ENCODE measurements at places on chromosomes 16 and 17. TPM values are rescaled to one million over a fixed set of nuclear protein-coding genes. Genes with fewer than 3 reads are reported as not detected.
A peak's percentile ranks its signal among the peaks of the same experiment; 100 is the strongest.

The EVI2A gene
- total RNA-seq, result 0.63 TPM

The CDH16 gene
- not detected for total RNA-seq

The KRT33A gene
- not detected for total RNA-seq

The SLC16A11 gene
- not detected for total RNA-seq

The C16orf96 gene
- not detected for total RNA-seq

DNA sequence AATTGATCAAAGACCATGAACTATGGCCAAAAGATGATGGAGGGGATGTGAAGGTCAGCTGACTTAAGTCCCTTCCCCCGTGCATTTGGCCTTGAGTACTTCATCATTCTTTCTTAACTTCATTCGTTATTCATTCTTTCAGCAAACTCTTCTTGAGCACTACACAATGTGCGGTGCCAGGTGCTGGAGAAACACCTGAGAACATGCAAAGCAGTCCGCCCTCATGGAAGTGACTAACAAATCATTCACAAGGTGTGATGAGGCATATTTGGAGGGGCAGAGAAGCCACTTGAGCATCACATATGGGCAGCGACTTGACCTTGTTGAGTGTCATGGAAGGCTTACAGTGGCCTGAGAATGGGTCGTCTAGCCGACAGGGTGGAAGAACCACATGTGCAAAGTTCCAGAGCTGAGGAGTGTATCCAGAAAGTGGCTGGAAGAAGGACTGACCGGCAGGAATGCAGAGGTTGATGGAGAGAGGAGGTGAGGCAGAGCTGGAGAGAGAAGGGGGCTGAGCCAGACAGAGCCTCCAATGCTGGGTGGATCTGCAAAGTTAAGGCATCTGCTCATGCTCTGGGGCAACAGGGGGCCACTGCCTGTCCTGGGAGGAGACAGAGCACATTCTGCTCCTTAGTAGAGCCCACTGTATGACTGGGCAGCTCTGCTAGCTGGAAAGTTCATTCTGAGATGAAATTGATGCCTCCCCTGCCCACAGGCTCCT, 25.1 kb upstream of the EIF1 start:
- no peak for DNase-seq

- DNase-seq, result no peak
Measured at GRCh38 chr16:21235199-21235585, 1.7 kb downstream of the ANKS4B start.

DNA sequence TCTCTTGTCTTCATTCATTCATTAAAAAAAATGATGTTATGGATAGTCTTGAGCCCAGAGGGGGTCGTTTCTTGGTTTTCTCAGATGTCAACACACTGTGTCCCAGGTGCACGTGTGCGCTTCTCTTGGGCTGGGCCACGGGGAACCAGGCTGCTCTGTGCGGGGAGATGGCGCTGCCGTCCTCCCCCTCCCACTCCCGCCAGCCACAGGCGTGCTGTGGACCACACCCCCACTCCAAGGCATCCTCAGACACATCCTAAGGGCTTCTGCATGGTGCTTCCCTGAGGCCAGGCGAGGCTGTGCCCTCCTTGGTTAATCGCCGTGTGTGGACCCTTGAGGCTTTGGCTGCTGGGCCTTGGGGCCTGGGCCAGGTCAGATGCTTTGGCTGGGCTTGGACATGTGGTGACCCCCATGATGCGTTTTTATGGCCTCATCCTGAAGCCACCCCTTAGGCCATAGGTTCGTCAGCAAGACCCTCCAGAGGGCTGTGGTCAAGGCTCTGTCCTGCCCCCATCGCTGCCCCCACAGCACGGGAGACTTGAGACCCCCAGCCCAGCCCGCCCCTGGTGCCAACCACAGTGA, 245.7 kb upstream of the CIBAR2 start:
- no peak for DNase-seq

- no peak for DNase-seq
Measured at GRCh38 chr17:13550291-13550690, 51.4 kb downstream of the HS3ST3A1 start.

DNA sequence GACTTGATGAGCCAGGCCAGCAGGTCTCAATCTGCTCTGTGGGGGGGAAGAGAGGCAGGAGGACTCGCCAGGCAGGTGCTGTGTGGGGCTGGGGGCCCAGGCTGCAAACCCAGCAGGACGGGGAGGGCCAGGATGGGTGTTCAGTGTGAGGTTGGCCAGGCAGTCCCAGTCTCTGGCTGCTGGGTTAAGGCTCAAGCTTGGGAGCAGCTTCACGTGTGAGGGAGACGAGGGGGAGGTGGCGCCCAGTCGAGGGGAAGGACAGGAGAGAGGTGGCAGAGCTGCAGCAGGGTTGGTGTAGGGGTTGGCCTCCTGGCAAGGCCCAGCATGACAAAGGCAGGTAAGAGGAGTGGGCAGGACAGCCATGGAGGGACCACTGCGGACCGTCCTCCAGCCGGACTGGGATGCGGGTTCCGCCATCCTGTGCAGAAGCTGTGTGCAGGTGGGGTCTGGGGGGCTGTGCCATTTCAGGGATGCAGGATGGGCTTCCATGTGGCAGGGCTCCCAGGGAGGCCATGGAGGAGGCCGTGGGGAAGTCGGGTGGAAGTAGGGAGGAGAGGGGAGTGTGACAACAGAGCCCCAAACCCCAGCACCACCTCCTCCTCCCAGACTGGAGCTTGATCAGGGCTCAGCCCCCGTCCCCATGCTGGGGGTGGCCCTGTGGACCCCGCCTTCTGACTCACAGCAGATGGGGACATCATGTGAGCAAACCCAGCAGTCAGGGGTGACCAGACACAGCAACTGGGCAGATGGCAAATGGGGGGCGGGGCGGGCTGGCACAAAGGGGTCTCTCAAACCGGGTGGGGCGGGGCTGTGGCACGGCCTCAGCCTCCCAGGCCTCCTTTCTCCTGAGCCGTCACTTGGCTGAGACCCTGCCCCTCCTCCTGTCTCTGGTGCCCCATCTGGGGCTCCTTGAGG, 2.8 kb downstream of the ADGRG1 start:
- no peak for DNase-seq

GRCh38 chr16:57838161-57838560, 35.9 kb upstream of the KIFC3 start:
- no peak for DNase-seq

DNA sequence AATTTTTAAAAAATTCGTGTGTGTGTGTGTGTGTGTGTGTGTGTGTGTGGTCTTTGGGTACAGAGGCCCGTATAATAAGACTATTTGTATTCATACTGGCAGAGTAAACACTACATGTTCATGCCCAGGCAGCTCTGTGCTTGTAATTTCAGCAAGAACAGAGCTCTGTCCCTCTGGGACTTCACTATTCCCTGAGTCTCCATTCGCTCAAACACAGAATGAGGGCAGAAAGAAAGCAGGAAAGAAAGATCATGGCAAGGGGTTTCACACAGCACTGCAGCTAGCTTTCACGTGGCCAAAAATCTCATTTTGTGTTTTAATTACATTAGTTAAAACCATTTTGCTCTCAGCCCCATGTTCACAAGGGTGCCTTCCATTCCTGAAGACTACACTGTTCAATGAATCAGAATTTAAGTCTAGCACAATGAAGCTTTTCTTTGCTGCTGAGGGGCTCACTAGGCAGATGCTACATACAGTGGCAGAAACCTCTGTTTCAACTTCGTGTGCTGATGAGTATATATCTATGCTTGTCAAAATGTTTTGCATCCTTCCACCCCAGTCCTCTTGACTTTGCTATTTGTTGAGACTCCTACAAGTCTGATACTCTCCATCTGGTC, 198.4 kb upstream of the C17orf78 start:
- no peak for DNase-seq

DNA sequence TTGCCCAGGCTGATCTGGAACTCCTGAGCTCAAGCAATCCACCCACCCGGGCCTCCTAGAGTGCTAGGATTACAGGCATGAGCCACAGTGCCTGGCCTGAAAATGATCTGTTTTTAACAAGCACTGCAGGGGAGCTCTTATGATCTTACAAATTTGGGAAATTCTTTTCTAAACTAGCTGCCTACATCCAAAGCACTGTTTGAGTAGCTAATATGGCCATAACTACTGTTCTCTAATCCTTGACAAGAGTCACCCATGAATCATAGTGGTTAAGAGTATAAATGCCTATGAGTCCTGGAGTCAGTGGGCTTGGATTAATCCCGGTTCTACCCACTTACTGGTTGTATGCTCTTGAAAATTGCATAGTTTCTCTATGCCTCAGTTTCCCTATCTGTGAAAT, 1.4 kb upstream of the CPPED1 start:
- no peak for DNase-seq

DNA sequence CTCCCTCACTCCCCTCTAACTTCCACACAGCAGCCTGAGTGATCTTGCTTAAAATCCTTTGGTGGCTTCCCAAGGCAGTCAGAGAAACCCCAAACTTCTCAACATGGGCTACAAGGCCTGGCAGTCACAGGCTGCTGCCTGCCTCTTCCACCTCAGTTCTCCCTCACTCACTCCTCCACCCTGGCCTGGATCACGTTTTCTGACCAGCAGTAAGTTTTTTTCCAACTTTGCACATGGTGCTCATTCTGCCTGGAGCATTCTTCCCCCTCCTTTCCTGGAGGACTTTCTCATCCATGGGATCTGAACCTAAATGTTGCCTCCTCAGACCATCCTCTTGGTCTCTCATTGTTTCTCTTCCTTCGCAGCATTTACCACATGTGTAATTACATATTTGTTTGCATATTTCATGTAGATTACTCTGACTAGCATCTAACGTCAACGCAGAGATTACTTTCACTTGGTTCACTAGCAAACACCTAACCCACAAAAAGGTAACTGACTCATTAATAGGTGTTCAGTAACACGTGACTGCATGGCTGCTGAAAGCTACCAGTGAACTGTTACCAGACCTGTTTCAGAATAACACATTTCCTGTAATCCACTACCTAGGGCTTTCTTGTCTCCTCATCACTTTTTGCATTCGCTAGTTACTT, 17.1 kb downstream of the GNA13 start:
- no peak for DNase-seq

- DNase-seq, result no peak
Measured at GRCh38 chr16:85845266-85845665, 45.8 kb downstream of the COX4I1 start.

DNA sequence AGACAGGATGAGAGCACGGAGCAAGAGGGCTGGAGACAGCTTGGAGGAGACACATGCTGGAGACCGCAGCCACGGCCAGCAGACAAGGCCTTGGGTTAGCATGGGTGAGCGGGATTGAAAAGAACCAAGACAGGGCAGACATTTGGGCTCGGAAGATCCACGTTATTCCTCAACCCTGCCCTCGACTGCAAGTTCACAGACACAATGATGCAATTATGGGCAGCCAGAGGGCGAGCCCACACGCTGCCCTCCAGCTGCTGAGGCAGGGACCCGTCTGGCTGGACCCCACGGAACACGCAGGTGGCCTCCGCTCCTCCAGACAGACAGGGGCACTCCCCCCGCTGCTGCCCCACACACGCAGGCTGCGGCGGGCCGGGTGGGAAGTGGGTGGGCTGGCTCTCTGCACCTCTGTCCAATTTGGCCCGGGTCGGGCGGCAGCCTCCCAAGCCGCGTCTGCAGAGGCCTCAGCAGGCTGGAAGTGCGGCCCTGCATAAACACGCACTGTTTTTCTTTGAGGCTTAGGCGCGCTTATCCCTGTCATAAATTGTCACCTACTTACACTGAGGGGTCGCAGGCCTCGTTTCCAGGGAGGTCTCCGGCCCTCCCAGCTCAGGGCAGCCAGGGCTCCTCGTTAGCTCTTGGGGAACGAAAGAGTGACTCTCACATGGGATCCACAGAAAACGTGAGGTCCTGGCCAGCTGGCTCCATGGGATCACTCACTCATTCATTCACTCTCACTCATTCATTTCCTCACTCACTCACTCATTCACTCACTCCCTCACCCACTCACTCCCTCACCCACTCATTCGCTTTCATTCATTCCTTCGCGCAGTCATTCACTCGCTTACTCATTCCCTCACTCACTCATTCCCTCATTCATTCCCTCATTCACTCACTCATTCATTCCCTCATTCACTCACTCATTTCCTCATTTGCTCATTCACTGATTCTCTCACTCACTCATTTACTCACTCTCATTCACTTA, 303.9 kb downstream of the C16orf95 start:
- no peak for DNase-seq

GRCh38 chr16:49366669-49367068, 6.9 kb upstream of the C16orf78 start:
- DNase-seq, result no peak

DNA sequence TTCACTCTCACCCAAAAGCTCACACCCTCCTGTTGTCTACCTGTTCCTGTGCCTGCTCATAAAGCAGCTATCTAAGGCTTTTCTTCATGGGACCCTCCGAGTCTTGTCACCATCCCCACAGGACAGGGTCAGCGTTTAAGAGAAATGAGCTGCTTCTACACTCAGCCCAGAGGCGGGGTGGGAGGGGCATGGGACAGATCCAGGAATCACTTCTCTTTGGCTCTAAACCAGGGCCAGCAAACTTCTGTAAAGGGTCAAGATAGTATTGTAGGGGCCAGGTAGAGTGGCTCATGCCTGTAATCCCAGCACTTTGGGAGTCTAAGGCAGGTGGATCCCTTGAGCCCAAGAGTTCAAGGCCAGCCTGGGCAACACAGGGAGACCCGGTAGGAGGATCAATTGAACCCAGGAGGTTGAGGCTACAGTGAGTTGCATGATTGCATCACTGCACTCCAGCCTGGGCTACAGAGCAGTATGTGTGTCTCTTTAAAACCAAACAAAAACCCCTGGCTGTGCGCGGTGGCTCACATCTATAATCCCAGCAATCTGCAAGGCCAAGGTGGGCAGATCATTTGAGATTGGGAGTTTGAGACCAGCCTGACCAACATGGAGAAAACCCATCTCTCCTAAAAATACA, 23.2 kb upstream of the KLHL11 start:
- DNase-seq, result no peak

DNA sequence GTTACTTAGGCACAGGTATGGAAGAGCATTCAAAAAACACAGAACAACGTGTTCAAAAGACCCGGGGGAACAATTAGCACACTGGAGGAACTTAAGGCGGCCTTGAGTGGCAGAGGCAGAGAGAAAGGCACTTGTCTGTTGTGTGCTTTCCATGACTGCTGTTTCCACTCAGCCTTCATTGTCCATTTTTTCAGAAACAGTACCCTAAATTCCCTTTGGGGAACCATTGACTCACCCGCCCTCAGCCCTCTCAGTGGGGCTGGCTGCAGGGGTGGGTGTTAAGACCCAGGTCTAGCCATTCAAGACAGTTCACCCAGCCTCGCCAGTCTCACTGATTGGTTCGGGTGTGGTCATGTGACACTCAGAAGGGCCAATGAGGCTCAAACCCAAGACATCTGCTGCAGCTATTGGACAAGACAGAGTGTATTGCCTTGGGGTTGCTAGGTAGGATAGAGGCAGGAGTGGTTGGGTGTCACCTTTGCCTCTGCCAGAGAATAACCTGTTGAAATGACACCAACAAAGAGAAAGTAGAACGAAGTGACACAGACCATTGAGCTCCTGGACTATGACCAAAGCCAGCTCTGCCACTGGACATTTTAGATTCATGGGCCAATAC, 19.6 kb upstream of the CEP20 start:
- peak; percentile 69 for DNase-seq
